ENCODE measurements at places on chromosomes 12 and 14.
A peak's percentile ranks its signal among the peaks of the same experiment; 100 is the strongest.

GRCh38 chr12:102851246-102851645 is 65.8 kb downstream of the PAH start:
- DNase-seq: no peak

DNA sequence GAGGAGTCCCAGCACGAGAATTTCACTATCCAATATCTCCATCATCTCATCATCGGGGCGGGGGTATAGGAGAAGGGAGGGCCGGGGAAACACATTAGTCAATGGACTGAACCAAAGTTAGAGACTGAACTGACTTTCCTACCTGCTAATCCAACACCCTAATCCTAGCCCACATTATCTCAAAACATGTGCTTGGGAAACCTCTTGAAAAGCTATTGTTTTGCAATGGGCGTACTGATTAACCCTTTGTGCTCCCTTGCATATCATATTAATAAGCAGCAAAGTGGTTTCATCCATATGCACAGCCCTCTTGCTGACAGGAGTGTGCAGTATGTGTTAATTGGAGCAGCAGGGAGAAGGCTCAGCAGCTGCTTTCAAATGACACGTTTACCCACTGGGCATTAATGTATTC is 125.7 kb upstream of the GRIP1 start:
- DNase-seq: no peak

GRCh38 chr12:109482894-109483293 is 5.5 kb downstream of the UBE3B start:
- DNase-seq: no peak

GRCh38 chr14:70907996-70908934 is 1.0 kb downstream of the PCNX1 start:
- DNase-seq: peak; percentile 62

DNA sequence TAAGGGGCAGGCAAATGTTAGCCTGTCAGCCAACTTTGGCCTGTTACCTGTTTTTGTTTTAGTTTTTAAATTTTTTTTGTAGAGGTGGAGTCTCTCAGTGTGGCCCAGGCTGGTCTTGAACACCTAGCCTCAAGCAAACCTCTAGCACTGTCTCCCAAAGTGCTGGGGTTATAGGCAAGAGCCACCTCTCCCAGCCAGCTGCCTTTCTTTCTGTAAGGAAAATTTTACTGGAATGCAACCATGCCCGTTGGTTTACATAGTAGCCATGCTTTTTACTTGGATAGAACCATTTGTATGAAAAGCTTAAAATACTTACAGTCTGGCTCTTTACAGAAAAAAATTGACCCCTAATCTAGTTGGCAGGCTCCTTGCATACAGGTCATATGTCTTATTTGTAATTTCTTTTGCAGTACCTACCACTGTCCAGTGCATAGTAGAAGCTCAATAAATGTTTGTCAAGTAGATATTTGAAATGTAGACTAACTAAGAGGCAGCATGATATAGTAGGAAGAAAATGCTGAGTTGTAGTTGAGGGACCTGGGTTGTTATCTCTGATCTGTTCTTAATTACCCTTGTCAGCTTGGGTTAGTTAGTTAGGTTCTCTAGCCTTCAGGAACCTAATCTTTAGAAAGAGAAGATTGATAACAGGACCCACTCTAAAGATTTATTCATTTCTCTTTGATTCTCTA is 4.7 kb downstream of the MDM2 start:
- DNase-seq: no peak

DNA sequence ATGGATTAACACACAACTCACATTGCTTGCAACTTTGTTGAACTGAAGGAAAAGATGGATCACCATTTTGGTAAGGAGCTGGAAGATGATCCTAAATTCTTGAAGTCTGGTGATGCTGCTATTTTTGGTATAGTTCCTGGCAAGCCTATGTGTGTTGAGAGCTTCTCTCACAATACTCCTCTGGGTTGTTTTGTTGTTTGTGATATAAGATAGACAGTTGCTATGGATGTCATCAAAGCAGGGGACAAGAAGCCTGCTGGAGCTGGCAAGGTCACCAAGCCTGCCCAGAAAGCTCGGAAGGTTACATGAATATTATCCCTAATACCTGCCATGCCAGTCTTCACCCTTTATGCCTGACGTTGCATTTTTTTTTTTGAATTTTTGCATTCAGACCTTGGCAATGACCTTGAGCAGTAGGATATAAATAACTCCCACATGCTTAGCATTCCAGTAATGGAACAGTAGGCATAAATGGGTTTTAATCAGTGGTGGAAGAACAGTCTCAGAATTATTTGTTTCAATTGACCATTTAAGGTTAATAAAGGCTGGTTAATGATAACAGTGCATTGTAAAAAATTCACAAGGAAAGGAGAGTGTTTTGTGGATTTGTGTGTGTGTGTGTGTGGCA is 129.0 kb upstream of the SEL1L start:
- DNase-seq: no peak

GRCh38 chr12:45483571-45483970 is 245.9 kb upstream of the ARID2 start:
- DNase-seq: no peak

DNA sequence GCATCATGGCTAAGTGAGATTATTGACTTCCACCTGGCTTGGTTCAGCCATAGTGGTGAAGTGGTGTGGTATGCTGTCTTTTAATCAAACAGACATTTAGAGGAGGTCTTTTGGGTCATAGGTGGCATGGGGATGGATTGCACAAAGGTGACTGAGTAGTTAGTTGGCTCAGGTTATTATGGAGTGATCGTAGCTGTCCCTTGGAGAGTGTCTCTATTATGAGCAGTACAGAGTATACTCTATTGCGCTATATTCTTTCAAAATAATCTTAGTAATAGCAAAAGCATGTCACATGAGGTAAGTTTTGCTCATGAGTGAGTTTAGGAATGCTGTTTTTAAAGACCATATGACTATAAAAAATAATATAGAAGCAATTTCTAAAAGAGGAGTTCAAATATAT is 60.4 kb downstream of the RASSF8 start:
- DNase-seq: no peak

GRCh38 chr12:29795715-29796114 is 12.0 kb upstream of the TMTC1 start:
- DNase-seq: no peak

DNA sequence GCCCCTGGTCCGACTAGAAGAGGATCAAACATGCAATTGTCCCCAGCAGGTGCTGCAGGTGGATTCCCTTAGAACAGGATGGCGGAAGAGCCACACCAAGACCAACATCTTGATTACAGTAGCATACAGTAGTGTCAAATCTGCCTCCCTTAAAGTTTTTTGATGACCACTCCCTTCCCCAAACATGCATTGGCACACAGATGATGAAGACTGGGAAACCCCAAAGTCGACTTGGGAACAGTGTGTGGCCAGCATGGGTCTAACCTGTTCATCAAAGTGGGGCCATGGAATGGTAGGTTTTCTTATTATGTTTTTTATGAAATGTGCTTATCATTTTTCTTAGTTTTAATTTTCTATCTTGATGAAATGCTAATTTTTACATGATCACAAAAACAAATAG is 8.8 kb downstream of the PLXNC1 start:
- DNase-seq: no peak

- no peak for DNase-seq
Observed at GRCh38 chr14:66395300-66395699, 90.9 kb upstream of the CCDC196 start.

- no peak for DNase-seq
Observed at GRCh38 chr12:80040075-80040738, 59.1 kb upstream of the OTOGL start.

DNA sequence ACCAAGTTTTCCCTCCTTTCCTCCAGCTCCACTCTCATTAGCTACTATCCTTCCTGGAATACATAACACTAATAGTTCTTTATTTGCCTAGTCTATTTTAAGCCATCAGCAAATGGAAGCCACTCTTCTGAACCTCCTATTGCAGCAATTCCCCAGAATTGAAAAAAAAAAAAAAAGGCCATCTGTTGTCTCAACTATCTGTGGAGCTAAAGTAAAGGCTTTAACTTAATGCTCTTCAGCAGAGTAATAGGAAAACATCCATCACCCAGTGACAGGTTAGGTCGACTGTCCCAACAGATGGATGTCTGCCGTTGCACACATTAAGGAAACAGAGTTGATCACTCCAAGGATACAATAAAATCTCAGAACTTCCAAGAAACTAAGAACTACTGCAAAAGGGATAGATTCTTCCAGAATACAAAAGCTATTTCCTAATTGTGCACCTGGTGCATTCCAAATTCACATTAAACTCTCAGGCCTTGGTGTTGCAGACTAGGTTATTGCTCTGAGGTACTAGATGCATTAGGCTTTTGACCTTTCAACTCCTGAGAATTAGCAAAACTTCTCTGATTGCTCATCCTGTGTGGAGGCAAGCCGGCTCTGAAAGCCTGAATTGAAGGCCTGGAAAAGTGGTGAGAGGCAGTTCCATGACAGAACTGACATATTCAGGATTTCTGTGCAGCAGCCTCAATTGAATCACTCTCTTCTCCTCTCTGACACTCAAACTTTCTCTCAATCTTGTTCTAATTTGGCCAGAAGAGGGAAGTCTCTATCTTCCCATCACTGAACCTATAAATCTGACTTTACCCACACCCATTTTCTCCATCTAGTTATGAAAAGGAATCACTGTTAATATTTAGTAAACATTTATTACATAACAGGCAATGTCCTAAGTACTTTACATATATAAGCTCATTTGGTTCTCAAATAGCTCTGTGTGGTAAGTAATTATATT is 238.4 kb upstream of the HMGA2 start:
- DNase-seq: no peak
